ENCODE measurements at places on chromosomes 3 and 15. TPM values are rescaled to one million over a fixed set of nuclear protein-coding genes. Genes with fewer than 3 reads are reported as not detected.

CALML4 gene
- total RNA-seq, result 6.9 TPM

STRC gene
- 0.09 TPM for total RNA-seq

SCAANT1 gene
- total RNA-seq, result not detected

ZPLD1 gene
- total RNA-seq, result 0.05 TPM

DNAH12 gene
- total RNA-seq, result 0.12 TPM

POPDC2 gene
- 0.16 TPM for total RNA-seq

SPESP1 gene
- total RNA-seq, result not detected

NR2E3 gene
- total RNA-seq, result 0.18 TPM

SI gene
- total RNA-seq, result not detected

ATP13A5 gene
- total RNA-seq, result not detected

KCNMB3 gene
- 0.91 TPM for total RNA-seq

RPL14 gene
- 740 TPM for total RNA-seq

ATP2B2 gene
- total RNA-seq, result 0.24 TPM

DUOX1 gene
- not detected for total RNA-seq

RASSF1 gene
- total RNA-seq, result 19.3 TPM

IQCF5 gene
- not detected for total RNA-seq

FOXL2NB gene
- 1.4 TPM for total RNA-seq

VPS13C gene
- total RNA-seq, result 12.0 TPM

EOMES gene
- 1.3 TPM for total RNA-seq

ACTC1 gene
- 0.52 TPM for total RNA-seq

CHRM5 gene
- total RNA-seq, result 0.05 TPM

OR4F6 gene
- total RNA-seq, result not detected

PIGZ gene
- total RNA-seq, result 1.2 TPM

ZNF621 gene
- 7.9 TPM for total RNA-seq

MUC20 gene
- 0.59 TPM for total RNA-seq

PLA2G4D gene
- not detected for total RNA-seq

FRG2C gene
- not detected for total RNA-seq

XCR1 gene
- not detected for total RNA-seq

HCLS1 gene
- total RNA-seq, result 0.13 TPM

LRRC31 gene
- not detected for total RNA-seq

FBXW12 gene
- total RNA-seq, result not detected

LSAMP gene
- 0.10 TPM for total RNA-seq

ZIC4 gene
- not detected for total RNA-seq

TEX55 gene
- not detected for total RNA-seq

ARPIN gene
- total RNA-seq, result 12.6 TPM

NTRK3 gene
- 21.1 TPM for total RNA-seq

CAPN7 gene
- 25.5 TPM for total RNA-seq

DLEC1 gene
- total RNA-seq, result 0.07 TPM

ZNF620 gene
- 1.9 TPM for total RNA-seq

All from A549 treated with DMSO at 1 μM for 4 hours (cell line).